ENCODE measurements at places on chromosomes 6 and 20.

DNA sequence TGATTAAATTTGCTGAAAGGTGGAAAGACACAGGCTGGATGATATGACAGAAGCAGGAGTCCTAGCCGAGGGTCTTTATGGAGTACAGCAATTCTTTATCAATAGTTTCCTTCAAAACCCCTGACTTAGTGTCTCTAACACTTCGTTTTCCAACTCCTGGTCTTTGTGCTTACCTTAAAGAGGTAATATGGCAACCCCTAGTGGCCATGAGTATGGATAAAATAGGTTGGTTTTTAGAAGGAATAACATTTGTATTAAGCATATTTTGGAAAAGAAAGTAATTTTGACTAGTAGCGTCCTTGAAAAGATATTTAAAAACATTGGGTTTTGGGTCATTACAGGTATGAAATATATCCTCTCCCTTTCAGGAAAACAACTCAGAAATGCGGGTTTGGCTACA, 51.9 kb downstream of the VGLL2 start:
- DNase-seq = no peak

GRCh38 chr6:130026859-130027258, 8.5 kb downstream of the L3MBTL3 start:
- DNase-seq = no peak

- no peak for DNase-seq
Measured at GRCh38 chr20:62321521-62321948, 18.7 kb downstream of the ADRM1 start.

- no peak for DNase-seq
Measured at GRCh38 chr6:121764493-121764892, 329.0 kb downstream of the GJA1 start.

DNA sequence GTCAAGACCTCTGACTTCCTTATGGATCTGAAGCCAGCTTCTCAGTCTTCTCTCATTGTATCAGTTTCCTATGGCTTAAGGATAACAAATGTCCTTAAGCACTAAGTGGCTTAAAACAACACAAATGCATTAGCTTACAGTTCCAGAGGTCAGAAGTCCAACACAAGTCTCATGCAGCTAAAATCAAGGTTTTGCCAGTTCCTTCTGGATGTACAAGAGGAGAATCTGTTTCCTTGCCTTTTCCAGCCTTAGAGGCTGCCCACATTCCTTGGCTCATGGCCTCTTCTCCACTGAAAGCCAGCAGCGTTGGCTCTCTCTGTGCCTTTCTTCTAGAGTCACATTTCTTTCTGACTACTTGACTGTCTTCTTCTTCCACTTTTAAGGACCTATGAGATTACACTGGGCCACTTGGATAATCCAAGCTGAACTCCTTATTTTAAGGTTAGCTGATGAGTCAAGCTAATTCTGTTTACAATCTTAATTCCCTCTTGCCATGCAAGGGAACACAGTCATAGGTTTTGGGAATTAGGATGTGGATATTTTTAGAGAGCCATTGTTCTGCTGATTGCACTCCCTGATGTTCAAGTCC, 179.0 kb downstream of the BCAS1 start:
- DNase-seq = no peak

- no peak for DNase-seq
Measured at GRCh38 chr6:168043193-168043847, 35.7 kb downstream of the FRMD1 start.

GRCh38 chr6:34572585-34572984, 16.5 kb upstream of the SPDEF start:
- no peak for DNase-seq

- DNase-seq = no peak
Measured at GRCh38 chr20:49937027-49937929, 1.1 kb downstream of the RNF114 start.

DNA sequence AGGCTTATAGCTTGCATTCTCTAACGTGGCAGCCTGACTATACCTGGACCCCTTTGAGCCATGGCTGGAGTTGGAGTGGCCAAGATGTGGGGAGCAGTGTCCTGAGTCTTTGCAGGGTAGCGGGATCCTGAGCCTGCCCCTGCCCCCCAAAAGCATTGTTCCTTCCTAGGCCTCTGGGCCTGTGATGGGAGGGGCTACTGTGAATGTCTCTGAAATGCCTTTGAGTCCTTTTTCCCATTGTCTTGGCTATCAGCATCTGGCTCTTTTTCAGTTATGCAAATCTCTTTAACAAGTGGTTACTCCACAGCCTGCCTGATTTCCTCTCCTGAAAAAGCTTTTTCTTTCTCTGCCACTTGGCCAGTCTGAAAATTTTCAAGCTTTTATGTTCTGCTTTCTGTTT, 17.0 kb upstream of the PRL start:
- DNase-seq = no peak

GRCh38 chr20:6492271-6493055, 275.0 kb upstream of the BMP2 start:
- no peak for DNase-seq

- no peak for DNase-seq
Measured at GRCh38 chr6:30966154-30966553, 17.4 kb upstream of the MUC21 start.

DNA sequence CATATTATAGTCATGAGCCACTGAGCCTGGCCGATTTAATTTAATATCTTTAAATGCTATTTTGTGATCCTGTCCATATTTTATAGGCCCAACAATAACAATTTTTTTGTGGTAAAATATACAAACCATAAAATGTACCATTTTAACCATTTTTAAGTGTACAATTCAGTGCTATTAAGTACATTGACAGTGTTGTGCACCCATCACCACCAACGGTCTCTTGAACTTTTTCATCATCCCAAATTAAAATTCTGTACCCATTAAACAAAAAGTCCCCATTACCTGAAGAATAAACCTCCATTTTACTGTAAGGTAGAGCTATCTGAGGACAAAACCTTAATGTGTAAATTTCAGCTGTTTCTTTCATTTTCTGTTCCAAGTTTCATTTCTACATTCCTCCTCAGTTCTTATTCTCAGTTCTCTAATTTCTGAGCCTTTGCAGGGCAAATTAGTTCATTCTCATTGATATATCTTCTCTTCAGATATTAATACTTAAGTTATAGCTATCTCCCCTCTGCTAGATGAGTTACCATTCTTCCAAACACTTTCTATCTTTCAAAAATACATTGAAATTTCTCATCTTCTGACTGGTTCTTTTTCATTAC, 10.3 kb downstream of the MTO1 start:
- DNase-seq = no peak

DNA sequence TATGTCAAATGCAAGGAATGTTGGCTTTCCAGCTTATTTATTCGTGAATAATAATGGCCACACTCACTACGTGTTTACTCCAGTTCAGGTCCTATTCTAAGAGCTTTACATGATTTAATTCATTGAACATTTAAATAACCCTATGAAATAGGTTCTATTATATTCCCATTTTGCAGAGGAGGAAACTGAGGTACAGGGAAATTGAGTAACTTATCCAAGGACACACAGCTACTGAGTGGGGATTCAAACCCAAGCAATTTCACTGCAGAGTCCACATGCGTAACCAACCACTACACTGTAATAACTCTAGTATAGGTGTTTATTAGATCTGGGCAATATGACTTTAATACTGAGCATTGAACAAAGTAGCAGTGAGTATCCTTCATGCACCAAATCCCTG, 12.3 kb upstream of the SLC13A3 start:
- no peak for DNase-seq

- no peak for DNase-seq
Measured at GRCh38 chr20:36028106-36028808, 59.9 kb downstream of the CNBD2 start.

- no peak for DNase-seq
Measured at GRCh38 chr20:1534526-1534925, 23.0 kb downstream of the SIRPD start.

DNA sequence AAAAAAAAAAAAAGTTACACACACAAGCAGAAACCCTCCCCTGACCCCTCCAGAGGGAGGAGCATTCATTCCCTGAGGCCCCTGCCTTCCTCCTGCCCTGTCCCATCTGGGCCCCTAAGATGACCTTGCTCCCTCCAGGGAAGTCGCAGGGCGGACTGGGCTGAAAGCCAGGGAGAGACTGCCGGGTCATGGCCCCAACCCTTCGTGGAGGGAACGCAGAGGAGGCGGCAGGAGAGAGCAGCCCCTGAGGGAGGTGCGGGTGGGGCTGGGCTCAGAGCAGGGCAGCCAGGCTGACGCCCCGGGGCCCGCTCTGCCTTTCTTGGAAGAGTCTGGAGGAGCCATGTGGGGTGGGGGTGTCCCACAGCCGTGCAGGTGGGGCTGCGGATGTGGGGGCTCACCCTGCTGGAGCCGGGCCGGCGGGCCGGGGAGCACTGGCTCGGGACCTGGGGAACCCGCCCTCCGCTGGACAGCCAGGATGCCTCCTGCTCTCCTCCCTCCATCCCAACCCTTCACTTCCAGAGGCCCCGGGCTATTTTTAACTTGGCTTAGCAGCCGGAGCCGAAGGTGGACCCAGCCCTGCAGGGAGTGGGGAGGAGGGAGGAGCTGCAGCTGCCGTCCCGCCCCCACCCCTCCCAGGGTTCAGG, 15.0 kb upstream of the ABHD16B start:
- no peak for DNase-seq

- DNase-seq = no peak
Measured at GRCh38 chr20:35776513-35777101, 4.8 kb downstream of the PHF20 start.

DNA sequence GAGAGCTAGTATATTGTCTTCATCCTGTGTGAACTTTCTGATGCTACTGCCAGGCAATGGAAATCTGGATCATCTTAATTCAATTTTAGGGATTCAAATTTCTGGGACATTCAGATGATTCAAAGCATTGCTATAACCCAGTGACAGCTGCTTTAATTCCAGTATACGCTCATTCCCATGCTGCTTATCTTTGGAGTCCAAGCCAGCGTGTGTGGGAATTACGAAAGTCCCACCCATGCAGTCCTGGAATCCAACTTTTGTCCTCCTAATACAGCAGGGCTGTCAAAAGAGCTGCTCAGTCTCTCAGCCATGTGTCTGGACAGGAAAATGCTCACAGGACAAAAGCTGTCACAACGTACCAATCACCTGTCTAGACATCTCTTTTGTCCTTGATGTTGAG, 219.8 kb downstream of the LAMA2 start:
- DNase-seq = no peak

GRCh38 chr6:30152016-30152673, 8.9 kb downstream of the TRIM10 start:
- no peak for DNase-seq

DNA sequence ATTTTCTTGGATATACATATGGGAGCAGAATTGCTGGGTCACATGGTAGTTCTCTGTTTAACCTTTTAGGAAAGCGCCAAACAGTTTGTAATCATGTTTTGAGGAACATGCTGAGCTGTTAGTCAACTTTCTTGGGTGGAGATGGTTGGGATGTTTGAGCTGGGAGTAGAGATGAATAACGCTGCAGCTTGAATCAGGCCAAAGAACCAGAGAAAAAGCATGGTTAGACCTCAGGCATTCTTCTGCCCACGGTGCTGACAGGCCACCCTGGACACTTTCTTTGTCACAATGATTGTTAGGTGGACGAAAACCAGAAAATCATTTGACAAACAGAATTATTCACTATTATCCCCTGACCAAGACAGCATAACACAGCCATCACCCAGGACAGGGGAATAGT, 66.8 kb downstream of the PRDM1 start:
- DNase-seq = no peak

GRCh38 chr6:33570806-33571636, 9.1 kb downstream of the BAK1 start:
- peak; percentile 91 for DNase-seq

DNA sequence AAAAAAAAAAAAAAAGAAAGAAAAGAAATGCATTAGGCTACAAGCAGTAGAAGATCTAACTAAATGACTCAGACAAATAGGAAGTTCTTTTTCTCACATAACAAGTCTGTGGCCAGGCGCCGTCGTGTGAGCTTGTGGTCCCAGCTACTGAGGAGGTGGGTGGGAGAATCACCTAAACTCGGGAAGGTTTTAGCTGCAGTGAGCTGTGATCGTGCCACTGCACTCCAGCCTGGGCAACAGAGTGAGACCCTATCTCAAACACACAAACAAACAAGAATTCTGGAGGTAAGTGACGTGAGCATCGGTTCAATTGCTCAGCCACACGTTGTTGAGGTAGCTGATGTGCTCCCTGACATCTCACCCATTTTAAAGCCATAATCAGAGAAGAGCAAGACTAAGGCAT, 37.9 kb upstream of the SLC23A2 start:
- no peak for DNase-seq

- no peak for DNase-seq
Measured at GRCh38 chr20:49633643-49634042, 65.7 kb upstream of the PTGIS start.

DNA sequence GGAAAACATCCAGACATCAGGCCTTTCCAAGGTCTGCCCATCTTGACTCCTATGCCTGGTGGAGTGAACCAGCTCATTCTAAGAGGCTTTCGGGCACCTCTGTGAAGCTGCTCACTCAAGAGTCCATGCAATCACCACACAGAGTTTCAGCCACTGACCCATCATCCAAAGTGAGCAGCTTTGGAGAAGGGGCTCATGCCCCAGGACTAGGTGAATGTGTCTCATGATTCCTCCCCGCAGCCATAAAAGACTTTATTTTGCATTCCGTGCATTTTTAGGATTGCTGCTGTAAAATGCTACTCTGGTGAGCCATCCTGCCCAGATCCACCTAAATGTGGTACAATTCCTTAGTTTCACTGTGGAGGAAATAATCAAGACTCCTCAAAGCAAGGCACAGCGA, 44.5 kb upstream of the EZR start:
- no peak for DNase-seq

DNA sequence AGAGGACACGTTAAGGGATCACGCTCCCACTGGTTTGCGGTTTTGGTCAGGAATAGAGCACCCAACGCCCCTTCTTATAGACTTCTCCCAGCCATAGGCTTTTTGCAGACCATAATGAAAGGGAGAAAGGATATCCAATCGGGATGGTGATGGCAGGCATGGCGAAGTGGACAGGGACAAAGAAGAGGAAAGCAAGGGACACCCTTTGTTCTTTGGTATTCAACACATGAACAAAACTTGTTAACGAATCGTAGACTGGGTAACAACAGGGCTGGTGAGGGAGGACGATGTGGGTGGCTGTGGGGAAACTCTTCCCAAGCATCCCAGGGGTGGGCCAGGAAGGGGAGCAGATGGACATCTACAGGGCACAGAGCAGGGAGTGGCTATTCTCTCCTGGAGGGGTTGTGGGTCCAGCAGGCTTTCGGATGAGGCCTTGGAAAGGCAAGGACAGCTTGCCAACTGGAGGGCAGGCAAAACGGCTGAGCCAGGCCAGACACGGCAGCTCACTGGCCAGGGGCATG, 1.4 kb upstream of the HSP90AB1 start:
- DNase-seq = no peak

Measured in activated naive CD4-positive, alpha-beta T cell treated with anti-CD3 and anti-CD28 coated beads, Interleukin-2, amount 50 U/mL, for 16 hours (primary cell).